ENCODE measurements at places on chromosomes 11 and 22.

DNA sequence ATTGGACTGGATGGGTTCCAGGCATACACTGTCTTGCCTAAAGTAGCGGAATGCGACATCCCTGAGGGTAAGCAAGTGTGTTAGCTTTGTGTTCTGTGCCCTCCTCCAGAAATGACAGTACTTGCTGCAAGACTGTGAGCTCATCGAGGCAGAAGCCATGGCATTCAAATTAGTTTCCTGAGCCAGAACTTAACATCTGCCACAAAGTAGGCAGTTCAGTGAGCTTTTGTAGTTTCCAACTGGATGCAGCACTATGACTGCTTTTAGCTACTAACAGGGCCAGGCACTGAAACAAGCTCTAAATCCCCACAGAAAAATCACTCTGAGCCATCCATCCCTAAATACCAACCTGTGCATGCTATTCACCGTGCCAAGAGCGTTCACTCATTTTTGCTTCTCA is 1.2 kb upstream of the FAR1 start:
- no peak for DNase-seq

DNA sequence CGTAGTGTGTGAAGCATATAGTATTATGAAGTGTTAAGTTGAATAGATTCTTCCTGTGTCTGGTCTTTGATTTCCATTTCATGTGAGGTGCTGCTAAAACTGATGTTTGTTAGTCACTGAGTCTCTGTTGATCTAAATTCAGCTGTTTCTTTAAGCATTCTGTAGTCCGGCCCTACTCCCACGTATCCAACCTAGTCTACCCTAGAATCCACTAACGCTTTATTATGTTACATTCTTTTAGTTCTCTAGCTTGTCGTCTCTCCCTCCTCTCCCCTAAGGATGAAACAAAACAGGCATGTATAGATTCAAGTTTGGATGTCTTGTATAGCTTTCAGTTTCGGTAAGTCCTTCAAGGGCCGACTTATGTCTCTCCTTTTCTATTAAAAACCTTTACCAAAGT is 4.1 kb downstream of the WEE1 start:
- DNase-seq, result no peak

DNA sequence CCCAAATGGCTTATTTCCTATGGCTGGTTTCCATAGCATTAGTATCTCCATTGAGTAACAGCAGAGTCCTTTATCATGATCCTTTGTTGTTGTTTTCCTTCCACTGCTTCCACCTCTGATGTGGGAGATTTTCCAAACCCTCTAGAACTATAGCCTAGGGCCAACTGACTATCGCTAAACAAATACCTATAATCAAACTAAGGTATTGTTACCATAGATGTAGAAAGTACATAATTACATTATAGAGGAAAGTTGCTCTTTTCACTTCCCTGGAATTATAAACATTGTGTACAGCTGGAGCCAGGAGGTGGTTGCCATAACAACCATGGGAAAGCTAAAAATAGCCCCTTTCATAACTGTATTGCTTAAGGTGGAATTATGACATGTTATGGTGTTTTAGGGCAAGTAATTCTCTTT is 47.0 kb upstream of the ALKBH3 start:
- DNase-seq, result no peak

DNA sequence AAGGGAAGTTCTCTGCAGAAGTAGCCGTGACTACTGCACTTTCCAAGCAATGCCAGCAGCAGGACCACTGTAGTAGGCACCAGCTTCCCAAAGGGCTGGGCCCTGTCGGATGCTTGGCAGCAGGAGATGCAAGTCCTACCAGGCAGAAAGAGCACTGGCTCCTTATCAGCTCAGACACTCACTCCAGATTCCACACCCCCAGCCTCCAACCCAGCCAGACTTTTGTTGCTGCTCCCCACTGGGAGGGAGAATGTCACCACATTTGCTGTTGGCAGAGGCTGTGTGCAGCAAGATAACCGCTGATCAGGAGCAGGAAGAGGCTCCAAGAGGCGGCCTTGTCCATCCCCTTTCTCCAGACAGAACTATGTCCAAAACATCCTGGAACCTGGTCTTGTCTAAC is 118.7 kb downstream of the C11orf58 start:
- no peak for DNase-seq

DNA sequence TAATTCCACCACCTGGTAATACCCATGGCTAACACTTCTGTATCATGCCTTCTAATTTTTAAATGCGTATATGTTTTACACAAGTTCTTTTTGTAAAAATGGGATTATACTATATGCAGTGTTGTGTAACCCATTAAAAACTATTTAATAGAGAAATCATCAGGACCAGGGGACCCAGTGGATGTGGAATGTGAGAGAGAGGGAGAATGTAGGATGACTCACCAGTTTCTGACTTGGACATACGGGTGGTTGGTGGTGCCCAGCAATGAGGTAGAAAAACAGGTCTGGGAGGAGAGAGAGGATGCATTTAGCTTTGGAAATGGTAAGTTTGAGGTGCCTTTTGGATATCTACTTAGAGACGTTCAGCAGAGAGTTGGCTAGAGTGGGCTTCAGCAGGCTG is 112.0 kb upstream of the TBCEL start:
- no peak for DNase-seq

DNA sequence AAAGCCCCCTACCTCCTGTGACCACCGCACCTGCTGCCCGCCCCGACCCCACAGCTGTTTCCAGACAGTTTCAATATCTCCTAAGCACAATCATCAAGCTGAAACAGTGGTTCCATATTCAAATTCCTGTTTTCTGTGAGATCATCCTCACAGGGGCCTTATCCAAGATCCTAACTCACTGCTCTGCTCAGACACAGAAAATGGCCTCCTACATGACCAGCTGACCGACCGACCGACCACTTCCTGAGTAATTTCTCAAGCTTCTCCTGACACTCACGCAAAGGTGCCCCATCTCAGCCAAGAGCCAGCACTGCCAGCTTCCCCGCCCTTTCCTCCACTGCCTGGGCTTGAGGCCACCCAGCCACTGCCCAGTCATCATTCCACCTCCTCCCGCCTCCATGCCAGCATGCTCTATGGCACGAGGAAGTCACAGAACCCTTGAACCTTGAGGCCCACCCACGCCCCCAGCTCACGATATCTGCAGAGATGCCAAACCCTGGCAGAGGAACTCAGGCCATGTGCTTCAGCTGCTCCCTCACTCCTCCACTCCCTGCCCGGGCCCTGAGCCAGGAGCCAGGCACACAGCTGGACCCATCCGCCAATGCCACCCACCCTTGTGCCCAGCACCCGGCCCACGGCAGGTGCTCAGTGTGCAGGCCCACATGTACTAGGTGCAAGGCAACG is 14.0 kb downstream of the KIAA0930 start:
- DNase-seq, result no peak

DNA sequence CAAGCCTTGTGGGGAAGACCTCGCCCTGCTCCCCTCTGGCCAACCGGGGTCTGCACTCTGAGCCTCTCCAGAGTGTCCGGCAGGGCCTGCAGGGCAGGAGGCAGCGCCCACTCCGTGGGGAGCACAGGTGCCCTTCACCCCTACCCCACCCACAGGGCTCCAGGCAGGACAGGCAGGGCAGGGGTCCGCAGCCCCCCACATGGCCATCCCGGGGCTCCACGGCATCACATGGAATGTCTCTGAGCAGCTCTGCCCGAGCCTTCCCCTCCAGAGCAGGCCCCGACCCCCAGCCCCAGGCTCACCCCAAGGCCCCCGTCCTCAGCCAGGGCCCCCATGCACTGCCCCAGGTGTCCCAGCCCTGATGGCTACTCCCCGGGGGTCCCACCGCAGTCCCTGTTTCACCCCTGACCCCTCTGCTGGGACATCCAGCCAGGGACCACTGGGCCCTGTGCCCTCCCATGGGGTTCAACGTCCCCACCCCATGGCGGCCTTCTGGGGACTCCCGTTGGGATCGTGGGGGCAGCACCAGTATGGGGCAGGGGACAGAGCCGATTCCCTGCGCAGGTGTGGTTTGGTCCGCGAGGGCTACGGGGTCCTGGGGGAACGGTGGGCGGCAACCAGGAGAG is 77.7 kb downstream of the BRD1 start:
- DNase-seq, result no peak

DNA sequence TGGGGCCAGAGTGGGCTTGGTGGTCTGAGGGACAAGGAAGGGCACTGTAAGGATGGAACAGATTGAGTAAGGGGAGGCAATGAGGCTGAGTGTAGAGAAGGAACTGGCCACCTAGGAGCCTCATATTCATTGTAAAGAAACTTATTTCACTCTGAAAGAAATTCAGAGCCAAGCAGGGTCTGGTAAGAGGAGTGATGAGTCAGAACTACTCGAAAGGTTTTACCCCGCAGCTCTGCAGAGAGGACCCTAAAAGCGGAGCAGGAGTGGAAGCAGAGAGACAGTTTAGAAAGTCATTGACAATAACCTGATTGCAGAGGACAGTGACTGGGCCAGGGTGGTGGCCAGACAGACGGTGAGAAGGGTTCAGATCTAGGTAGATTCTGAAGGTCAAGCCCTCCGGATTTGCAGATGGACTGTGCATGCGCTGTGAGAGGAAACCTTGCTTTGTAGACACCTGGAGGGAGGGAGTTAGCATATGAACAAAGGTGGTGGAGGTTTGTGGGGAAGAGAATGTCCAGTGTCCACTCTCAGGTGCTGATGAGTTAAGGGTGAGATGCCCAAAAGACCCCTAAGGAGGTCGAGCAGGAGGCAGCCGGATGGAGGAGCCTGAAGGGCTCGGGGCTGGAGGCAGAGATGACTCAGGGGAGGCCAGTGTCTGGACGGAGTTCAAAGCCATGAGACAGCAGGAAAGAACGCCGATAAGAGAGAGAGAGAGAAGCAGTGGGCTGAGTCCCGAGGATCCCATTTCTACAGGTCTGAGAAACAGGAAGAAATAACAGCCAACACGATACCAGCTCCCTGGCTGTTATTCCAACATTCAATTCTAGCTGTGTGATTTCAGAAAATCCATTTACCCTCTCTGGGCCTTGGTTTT is 546.0 kb downstream of the BRD1 start:
- no peak for DNase-seq

DNA sequence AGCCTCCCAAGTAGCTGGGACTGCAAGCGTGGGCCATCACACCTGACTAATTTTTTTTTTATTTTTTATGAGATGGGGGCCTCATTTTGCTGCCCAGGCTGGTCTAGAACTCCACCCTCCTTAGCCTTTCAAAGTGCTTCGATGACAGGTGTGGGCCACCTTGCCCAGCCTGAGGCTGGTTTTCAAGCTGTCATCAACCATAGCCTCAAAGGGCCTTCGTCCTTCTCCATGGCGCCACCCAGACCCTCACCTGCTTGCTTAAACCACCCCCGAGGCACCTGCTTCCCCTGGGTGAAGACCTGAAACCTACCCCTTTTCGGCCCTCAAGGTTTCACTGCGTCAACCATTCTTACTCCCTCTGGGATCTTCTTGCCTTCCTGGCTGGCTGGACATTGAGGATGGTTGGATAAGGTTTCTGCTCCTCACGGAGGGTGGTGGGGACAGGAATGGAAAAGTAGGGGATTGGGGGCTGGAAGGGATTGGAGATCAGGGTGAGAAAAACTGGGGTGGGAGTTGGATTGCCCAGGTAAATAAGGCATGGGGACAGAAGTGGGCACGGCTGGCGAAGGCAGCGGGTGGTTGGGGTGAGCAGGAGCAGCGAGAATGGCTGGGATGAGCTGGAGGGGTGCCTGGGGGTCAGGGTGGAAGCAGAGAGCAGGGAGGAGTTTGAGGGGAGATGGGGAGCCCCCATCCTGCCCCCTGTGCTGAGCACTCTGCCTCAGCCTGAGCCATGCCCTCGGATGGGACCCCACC is 2.8 kb upstream of the ACR start:
- DNase-seq, result no peak

DNA sequence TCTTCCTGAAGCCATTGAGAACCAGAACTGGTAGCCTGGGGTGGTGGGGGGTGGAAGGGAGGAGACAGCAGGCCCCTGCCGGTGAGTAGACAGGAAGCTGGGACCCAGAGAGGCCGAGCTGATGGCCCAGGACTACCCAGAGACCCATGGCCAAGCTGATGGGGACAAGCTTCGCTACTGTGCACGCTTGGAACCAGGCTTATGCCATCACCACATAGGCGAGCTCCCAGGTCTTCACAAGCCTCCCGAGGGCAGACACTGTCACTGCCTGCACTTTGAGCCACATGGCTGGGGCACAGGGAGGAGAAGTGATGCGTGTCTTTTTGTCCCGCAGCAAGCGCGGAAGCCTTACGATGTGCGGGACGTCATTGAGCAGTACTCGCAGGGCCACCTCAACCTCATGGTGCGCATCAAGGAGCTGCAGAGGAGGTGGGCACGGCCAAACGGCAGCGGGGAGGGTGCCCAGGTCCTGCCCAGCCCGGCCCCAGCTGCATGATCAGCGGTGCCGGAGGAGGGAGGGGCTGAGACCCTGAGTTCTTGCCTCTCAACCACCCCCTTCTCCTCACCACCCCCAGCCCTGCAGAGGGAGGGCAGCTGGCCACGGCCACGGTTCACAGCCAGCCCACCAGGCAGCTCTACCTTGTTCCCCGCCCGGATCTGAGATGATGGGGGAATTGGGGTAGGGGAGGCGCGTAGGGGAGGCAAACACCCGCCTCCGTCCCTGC is 76.0 kb upstream of the KCNQ1OT1 start:
- no peak for DNase-seq

GRCh38 chr11:4087551-4087950 is 7.0 kb upstream of the RRM1 start:
- DNase-seq, result no peak

GRCh38 chr22:40463017-40463631 is 92.7 kb downstream of the SGSM3 start:
- DNase-seq, result no peak

DNA sequence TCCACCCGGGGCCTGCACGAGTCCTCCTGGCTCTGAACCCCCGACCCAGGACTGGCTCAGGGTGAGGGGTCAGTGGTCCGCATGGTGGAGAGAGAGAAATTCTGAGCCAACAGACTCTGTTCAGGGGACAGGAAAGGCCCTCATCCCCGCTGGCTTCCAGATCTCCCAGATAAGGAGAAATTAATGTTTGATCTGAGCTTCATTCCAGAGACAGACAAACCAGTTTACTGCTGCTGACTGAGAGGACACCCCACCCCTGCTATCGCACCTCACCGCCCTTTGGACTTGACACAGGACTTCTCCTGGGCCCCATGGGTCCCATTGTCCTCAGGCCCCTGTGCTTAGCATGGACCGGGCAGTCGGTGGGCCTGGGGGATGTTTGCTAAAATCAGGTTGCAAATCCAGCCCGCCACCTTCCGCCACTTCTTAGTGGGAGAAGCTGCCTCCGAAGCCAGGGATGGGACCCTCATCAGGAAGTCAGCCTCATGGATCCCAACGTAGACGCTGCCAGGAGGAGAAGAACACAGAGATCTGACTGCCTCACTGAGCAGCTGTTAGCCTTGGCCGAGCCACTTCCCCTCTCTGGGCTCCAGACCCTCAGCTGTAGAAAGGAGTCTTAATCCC is 11.2 kb upstream of the UPK3A start:
- no peak for DNase-seq

DNA sequence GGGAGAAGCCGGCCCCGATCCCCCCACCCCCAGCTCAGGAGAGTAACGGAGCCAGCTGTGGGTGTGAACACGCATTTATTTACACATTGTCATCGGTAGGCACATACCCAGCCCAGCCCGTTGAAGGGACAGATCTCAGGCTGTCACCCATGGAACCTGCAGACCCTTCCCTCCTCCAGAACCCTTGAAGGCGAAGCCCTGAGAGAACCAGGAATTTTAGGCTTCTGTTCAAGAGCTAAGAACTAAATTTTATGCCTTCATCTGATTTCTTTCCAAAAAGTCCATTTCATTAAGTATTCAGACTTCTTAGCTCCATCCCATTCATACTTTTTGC is 379 bp upstream of the BRMS1 start:
- no peak for DNase-seq
